ENCODE measurements at places on chromosomes 12 and 14.

DNA sequence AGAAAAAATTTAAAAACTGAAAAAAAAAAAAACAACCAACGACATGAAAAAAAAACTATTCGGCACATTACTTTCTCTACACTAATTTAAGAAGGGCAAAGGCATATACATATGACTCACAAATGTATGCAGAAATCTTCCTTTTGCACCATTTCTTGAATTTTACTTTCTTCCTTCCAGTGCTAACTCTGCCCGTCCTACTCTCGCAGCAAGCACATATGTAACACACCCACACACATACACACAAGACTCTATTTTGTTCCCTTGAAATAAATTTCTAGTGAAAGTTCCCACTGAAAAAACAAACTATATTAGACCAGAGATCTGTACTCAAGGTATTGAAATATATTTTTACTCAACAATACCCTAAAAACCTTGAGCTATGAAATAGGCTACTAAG lies 14.6 kb downstream of the BTG1 start:
- no peak for DNase-seq

DNA sequence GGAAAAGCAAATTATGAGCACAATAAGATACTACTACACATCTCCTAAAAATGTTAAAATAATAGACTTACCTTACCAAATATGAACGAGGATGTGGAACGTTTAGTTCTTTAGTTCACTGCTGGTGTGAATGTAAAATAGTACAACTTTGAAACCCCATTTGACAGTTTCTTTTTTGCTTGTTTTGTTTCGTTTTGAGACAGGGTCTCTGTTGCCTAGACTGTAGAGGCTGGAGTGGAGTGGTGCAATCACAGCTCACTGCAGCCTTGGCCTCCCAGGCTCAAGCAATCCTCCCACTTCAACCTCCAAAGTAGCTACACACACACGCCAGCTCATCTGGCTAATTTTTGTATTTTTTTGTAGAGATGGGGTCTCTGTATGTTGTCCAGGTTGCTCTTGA lies 136.4 kb upstream of the FAR2 start:
- DNase-seq = no peak

DNA sequence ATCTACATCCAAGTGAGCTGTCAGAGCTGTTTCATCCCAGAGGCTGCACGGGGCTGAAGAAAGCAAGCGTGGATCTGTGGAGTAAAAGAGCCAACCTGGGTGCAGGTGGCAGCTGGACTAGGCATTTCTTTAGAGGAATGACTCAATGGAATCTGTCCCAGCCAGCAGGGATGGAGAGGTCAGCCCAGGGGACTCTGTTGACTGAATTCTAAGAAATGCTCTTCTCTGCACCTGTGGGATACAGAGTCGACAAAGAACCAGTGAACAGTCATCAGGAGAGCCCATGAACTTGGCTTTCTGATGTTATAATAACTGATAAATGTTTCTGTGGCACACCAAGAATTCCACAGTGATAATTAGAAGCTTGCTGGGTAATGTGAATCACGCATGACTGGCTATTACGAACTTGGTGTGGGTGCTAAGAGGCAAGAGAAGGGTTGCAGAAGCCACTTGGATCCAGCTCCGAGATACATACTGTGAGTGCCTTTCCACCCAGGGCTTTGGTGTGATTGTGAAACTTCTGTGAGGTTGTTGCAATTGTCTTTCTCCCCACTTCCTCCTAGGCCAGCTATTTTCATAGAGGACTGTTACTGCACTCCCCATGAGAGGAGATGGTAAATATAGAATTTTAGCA lies 16.2 kb downstream of the PYGL start:
- no peak for DNase-seq

DNA sequence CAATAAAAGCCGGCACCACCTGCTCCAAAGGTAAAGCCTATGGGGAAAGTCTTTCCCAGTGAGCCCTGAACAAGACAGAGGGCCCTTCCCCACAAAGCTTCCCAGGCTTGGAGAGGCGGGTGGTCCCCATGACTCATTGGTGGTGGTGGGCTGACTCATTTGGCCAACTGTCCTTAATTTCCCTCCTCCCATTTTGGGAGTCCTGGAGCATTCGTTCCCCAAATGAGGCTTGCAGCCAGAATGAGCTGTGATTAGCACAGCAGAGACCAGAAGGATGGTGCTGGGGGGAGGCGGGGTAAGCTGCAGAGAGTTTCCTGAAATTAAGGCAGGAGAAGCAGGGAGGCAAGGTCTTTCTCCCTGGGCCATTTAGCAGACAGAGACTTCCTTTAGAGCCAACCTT lies 241.7 kb downstream of the DPF3 start:
- no peak for DNase-seq

- DNase-seq = no peak
Observed at GRCh38 chr12:80041692-80042091, 57.6 kb upstream of the OTOGL start.

DNA sequence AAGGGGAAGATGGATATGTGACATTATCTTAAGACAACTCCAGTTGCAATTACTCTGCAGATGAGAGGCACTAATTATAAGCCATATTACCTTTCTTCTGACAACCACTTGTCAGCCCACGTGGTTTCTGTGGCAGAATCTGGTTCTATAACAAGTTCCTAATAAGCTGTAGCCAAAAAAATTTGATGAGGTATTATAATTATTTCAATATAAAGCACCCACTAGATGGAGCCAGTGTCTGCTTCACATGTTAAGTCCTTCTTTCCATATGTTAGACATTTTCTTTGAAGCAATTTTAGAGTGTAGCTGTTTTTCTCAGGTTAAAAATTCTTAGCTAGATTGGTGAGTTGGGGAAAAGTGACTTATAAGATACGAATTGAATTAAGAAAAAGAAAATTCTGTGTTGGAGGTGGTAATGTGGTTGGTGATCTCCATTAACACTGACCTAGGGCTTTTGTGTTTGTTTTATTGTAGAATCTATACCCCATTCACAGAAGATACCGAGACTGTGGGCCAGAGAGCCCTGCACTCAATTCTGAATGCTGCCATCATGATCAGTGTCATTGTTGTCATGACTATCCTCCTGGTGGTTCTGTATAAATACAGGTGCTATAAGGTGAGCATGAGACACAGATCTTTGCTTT lies 36.9 kb downstream of the PSEN1 start:
- no peak for DNase-seq

- no peak for DNase-seq
Observed at GRCh38 chr12:124428136-124428791, 133.4 kb downstream of the RFLNA start.

DNA sequence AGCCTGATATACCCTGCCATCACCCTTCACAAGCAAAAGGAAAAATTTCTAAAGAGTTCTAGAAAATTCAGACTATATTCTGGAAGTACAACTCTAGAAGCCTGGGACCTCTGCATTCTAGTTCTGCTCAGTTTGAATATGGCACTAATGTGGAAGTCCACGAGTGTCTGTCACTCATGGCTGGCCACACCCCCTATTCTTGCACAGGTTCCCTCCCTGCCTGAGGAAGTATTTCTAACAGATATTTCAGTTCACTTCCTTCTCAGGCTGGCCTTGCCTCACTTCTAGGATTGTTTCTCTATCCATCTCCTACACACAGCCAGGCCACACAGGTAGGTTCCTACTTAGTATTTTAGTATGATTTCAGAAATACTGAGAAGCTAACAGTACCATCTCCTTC lies 67.4 kb downstream of the PHLDA1 start:
- DNase-seq = no peak

DNA sequence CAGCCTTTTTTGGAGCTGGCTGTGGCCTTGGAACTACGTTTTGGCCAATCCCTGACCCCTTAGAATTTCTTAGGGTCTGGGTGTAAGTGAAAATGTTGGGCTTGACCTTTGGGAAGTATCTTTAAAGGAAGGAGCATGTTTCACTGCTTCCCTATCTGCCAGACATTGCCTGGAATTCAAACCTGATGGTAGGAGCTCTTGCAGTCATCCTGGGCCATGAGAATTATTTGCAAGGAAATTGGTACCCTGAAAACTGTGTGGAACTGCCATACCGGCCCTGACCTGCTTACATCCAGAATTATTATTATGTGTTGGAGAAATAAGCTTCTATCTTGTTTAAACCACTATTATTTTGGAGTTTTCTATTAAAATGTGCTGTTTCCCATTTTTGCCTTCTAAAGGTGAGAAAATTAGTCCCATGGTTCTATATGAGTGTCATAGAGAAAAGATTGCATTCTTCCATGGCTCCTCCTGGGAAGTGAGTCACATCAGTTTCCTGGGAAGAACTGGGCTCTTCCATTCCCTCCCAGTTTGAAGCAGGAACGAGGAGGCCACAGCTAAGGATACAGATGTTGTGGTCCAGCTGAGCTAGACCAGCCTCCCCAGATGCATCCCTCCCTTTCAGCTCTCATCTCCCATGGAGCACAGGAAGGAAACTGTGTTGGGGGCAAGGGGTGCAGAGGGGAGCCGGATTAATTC lies 9.5 kb upstream of the PGF start:
- no peak for DNase-seq

All from stimulated activated CD4-positive, alpha-beta T cell treated with anti-CD3 and anti-CD28 coated beads, Interleukin-15, amount 100 ng/mL, for 1 hour (primary cell).